Activated CD8-positive, alpha-beta memory T cell treated with anti-CD3 and anti-CD28 coated beads for 1 hour (primary cell): ENCODE measurements at places on chromosomes 4 and X.
A peak's percentile ranks its signal among the peaks of the same experiment; 100 is the strongest.

GRCh38 chr4:113684534-113685091, 76.9 kb downstream of the CAMK2D start:
- DNase-seq = no peak

GRCh38 chr4:159367781-159368080, 264.9 kb downstream of the RAPGEF2 start:
- no peak for DNase-seq

DNA sequence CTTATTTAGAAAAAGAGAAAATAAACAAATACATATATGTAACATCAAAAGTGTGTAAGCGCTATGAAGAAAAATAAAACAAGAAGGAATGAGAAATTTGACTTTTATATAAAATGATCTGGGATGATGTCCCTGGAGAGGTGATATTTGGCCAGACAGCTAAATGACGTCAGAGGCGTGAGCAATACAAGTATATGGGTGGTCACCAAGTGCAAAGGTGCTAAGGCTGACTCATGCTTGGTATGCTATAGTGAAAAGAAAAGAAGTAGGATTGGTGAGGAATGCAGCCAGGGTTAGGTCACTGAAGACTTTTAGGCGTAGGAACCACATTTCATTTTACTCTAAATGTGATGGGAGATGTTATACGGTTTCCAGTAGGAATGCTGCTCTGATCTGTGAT, 1049.1 kb upstream of the TENM3 start:
- no peak for DNase-seq

DNA sequence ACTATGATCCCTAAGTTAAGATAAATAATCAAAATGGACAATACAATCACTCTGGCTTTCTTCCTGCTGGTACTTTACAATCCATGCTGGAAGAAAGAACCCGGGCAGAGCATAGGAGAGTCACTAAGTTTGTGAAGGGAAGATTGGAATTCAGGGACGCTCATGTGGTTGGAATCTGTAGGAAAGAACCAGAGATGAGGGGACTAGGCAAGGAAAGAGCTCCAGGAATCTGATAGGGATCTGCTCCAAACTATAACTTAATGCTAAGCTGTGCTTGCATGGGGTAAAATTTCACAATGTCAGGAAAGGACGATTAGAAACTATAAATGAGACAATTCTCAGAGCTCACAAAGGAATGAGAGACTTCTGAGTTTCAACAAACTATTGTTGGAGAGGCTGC, 167.5 kb downstream of the ADGRA3 start:
- DNase-seq = no peak

DNA sequence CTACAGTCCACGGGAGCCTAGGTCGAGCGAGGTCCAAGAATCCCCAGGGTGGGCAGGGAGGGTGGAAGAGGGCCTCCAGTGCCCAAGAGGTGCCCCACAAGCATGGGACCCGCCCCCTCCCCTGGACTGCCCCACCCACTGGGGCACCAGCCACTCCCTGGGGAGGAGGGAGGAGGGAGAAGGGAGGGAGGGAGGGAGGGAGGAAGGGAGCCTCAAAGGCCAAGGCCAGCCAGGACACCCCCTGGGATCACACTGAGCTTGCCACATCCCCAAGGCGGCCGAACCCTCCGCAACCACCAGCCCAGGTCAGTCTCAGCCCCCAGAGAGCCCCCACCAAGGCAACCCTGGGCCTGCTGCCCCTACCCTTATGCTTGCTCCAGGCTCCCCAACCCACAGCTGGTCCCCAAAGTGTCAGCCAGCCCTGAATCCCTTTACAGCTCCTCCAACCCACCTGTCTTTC, at the start of gene GATA1:
Gene GATA1, plus strand, starts transcription at position 250 of the 460 bp plus-strand sequence. CDS start 4,520 bp downstream, outside the sequence.
- no peak for DNase-seq

DNA sequence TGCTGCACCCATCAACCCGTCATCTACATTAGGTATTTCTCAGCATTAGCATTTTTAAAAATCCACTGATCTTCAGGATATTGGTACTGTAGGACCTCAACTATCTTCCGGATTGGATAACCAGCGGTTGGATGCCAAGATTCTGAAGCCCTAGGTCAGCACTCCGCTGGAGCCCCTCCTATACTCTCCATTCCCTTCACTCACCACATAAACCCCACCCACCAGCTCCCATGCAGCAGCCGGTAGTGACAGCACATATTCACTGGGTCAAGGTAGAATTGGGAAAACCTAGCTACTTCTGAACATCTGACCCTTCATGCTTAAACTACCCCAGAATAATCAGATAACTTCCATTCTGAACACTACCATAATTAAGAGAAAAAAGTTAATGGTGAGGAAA, 134.9 kb downstream of the CORIN start:
- no peak for DNase-seq

GRCh38 chrX:3990569-3990968, 277.1 kb upstream of the PRKX start:
- no peak for DNase-seq

DNA sequence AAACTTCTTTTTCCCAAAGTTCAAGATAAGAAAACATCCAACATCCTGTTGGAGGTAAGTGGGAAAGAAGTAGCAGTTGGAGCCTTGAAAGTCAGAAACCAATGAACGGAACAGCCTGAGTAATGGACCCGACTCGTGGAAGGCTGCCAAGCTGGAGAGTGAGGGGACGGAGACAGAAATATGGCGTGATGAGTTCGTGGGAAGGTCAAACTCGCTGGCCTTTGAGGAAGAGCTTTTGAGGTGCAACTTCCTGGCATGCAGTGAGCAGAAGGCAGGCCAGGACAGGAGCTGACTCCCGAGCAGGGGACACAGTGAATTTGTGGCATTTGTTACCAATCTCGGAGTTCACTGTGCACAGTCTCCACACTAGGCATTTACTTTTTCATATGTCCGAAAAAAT, 1.0 kb upstream of the TRIML1 start:
- no peak for DNase-seq

GRCh38 chr4:43253541-43253940, 361.0 kb downstream of the GRXCR1 start:
- no peak for DNase-seq

- DNase-seq = no peak
Observed at GRCh38 chr4:148965080-148965479, 522.9 kb upstream of the NR3C2 start.

GRCh38 chr4:26206339-26206738, 114.5 kb upstream of the RBPJ start:
- DNase-seq = no peak

DNA sequence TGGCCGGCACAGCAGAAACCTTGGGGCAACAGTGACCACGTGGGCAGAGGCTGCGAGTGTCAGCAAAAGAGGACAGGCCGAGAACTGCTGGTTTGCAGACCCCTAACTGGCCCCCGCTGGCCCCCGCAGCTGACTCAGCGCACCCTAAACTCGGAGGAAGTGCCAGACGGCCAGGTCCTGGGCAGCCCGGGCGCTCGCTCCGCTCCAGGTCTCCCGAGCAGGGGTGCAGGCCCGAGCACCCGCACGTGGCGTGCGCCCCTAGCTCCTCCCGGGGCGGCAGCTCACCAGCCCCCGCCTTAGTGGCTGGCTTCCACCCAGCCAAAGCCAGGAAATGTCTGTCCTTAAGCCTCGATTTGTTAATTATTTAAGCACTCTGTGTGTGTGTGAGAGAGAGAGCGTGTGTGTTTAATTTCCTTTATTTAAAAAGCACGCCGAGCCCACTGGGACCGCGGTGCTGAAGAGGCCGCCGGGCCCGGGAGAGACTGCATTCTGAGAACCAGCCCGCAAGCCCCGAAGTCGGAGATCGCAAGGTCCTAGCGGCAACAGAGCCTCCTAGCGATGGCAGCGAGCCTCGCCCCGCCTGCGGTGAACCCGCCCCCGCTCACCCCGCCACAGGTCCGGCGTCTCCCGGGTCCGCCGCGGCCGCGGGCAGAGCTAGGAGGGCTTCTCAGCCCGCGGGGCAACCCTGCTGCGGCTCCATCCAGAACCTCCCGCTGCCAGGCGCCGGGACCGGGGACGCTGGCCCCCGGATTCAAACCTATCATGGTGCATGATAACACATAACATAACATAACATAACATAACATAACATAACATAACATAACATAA, 45.9 kb upstream of the CDKN2AIP start:
- no peak for DNase-seq

GRCh38 chrX:136920001-136920400, 39.5 kb upstream of the RBMX start:
- no peak for DNase-seq

- no peak for DNase-seq
Observed at GRCh38 chrX:74248889-74249288, 55.1 kb upstream of the ZCCHC13 start.

- no peak for DNase-seq
Observed at GRCh38 chrX:253451-254297, 27.5 kb upstream of the PLCXD1 start.

DNA sequence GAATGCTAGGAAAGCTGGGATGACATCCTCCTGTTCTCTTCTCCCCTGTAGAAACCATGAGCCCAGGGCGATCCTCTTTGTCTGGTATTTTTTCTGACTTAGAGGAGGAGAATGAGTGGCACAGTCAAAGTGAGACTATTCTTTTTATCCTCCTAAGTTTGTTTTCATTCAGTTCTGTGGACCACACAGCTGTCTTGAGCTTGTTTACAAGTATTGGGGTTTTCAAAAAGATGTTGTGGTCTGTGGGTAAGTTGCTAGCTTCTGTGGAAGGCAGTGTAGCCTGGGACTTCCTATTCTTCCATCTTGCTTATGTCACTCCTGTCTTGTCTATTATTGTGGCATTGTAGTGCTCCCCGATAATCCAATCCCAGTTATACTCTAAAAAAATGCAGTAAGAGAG, 223.0 kb downstream of the PAPSS1 start:
- no peak for DNase-seq

DNA sequence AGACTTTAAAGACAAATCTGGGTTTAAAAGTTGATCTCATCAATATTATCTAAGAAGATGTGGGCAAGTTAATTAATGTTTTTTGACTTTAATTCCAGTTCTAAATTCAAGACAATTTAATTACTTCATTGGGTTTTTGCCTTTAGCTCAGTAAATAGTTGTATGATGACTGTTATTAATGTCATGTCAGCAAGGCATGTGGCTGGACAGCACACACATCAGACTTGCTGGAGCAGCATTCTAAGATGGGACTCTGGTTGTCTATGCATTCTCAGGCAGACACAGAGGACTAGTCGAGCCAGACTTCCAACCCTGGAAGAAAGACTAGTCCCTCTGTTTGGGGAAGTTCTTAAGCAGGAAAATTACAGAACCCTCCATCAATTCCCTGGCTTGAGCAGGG, 180.7 kb upstream of the GK2 start:
- no peak for DNase-seq

DNA sequence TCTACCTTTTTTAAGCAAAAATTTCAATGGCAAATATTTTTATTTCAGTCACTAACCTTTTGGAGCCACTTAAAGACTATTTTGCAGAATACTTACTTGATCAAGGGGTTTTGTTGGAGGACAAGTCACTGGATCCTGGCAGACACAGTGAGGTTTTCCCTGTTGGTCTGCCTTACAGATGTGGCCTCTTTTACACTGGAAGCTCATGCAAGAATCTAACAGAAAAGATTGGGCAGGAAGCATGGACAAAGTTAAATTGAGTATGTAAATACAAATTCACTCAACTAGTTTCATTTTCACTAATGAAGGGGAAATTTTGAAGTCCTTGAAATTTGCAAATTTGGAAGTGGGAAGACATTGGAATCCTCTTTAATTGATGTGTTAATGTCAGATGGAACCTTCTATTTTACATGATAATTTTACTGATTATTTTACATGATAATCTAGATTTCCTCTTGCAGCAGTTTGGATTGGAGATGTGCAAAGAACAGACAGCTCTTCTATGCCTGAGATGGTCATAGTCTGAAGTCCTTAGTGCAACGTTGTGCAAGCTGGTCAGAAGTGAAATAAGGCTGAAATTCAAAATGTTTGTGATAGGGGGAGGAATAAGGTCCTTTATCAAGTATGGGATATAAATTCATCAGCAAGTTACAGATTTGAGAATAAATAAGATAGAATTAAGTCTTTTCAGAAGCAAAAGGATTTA, 38.4 kb downstream of the SPARCL1 start:
- no peak for DNase-seq

DNA sequence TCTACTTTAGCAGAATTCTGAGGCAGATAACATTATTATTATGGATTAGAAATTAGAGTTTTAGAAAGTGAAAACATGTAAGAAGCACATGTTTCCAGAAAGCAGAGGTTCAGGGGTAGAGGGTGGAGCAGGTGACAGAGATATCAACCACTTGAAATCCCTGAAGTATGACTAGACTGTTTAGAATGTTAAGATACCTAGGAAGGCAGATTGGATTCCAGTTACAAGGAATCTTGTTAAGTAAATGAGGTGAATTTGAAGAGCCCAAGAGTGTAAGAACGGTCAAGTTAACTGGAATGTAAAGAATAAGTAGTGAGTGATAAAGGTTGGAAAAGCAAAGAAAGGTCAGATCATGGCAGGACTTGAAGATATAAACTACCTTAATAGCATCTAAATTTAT, 37.6 kb downstream of the ARSJ start:
- DNase-seq = no peak

DNA sequence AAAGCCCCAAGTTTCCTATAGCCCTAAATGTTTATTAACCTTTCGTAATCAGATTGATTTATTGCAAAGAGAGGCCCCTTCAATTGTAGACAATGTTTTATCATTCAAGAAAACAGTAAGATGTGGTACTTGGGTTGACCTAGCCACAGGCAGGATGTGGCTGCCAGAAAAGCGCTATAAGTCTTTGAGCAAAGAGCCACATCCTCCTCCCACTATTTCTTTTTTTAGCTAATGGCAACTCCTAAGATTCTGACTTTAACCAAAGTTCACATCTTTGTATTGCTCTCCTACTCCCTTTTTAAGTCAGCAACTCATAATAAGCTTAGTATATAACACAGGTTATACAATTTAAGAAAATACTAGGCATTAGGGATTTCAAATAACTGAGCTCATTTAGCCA, 70.7 kb upstream of the PPP3CA start:
- DNase-seq = peak; percentile 29

DNA sequence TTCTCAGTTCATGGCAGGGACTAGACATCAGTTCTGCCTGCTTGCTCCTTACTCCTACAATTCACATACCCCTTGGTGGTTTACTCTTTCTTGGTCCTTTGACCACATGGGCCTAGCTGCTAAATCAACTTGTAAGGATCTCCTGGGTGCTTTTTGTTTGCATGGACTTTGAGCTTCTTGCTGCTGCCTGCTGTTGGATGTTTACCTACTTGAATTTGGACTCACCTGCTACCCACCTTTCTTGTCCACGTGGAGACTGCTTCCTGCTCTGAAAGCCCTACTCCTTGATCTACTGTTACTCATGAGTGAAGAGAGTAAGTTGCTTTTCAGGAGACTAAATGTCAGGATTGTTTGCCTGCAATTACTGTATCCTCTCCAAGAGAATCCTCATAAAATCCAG, 15.2 kb upstream of the ARHGAP24 start:
- no peak for DNase-seq

- DNase-seq = peak; percentile 39
Observed at GRCh38 chr4:163484906-163485305, 9.6 kb upstream of the TMA16 start.

GRCh38 chrX:47217121-47217851, 1.2 kb upstream of the CDK16 start:
- no peak for DNase-seq

- no peak for DNase-seq
Observed at GRCh38 chrX:149830192-149830873, 48.6 kb downstream of the MAGEA9 start.

GRCh38 chrX:134654398-134655012, 3.8 kb downstream of the PLAC1 start:
- DNase-seq = no peak
